ENCODE measurements at places on chromosomes 5 and 9.

GRCh38 chr5:117615226-117615625 lies 1040.6 kb upstream of the SEMA6A start:
- H3K4me3 ChIP-seq: no peak overlapping the region
- H3K4me1 ChIP-seq: no peaks in the 10 kb centered on the region
- DNase-seq: no peak

- peak; percentile 58 for DNase-seq
- H3K4me3 ChIP-seq: no peak overlapping the region
- H3K27ac ChIP-seq: no peak overlapping the region
Measured at GRCh38 chr5:84287951-84288350, 96.7 kb downstream of the EDIL3 start.

DNA sequence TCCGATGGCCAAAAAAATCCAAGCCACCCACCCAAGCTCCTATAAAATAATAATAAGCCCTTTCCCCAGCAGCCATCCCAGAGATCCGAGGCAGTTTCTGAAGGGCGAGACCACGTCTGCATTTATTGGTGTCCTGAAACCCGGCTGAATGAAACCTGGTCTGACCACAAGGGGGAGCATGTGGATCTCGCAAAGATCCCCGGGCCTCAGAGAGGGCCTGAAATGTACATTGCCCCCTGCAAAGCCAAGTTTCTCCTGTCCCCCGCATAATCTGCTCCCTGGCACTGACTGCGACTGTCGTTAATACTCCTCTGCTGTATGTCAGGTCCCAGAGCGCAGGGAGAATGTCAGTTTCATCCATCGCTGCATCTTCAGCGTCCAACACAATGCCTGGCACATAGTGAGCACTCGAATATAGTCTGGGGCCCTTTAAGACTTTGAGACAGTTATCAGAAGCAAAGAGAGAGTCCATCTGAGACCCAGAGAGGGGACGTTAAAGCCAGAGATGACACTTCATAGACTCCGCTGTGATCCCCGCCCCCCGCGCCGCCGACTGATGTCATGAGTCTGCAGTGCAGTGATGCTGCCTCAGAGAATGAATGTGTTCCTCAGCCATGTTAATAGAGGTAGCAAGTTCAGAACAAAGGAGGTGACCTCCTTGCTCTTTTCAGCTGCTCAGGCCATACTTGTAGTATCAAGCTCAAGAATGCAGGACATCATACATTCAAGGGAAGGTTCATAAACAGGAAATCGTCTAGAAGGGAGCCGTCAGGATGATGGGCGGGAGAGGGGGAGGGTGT lies 74.5 kb upstream of the BARHL1 start:
- H3K4me3 ChIP-seq: no peak overlapping the region
- H3K27me3 ChIP-seq: peaks cover 44% of the 10 kb centered on the region
- H3K27ac ChIP-seq: no peak overlapping the region
- DNase-seq: peak; percentile 75

DNA sequence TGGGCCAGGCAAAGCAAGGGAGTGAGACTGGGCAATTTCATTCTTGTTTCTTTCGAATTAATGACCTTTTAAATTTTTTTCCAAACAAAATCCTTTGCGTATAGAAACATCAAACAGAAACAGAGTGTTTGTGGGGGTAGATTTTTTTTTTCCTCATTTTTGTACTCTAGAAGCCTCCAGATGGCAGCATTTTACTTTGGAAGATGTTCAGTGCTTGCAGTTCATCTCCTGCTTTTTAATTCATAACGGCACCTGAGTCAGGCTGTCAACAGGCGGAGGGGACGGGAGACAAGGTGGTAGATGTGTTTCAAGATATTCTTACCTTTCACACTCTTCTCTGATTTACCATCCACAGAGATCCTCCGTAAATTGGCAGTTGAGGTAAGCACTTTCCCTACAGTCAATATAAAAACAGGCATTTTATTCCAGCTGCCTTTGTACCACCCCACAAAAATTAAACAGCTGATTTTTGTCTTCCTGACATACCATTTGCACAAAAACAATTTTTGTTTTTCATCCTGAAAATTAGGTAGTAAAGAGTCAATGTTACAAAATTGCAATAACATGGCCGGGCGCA lies 99.5 kb upstream of the FBXL17 start:
- no peak overlapping the region for H3K27ac ChIP-seq
- H3K4me1 ChIP-seq: no peaks in the 10 kb centered on the region
- peak; percentile 63 for DNase-seq
- no peaks in the 10 kb centered on the region for H3K27me3 ChIP-seq
- no peaks in the 10 kb centered on the region for H3K36me3 ChIP-seq
- H3K4me3 ChIP-seq: no peak overlapping the region

DNA sequence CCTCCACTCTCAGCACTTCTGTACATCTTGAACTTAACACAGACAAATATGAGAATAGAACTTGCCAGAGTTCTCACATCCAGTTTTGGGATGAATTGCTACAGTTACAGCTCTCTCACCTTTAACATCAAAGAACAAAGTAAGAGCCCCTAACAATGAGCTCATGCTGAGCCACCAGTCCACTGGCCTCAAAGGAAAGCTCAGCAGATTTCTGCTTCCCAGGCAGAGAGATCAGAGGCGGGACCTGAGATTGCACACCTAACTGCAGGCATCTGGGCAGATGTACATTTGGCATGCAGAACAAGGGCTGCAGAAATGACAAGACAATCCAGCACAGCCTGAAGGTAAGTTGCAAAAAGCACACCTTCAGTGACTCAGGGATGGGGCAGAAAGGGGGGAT lies 300.9 kb downstream of the MRPS30 start:
- H3K27ac ChIP-seq: no peak overlapping the region
- no peak overlapping the region for H3K4me3 ChIP-seq
- no peaks in the 10 kb centered on the region for H3K4me1 ChIP-seq
- DNase-seq: no peak

DNA sequence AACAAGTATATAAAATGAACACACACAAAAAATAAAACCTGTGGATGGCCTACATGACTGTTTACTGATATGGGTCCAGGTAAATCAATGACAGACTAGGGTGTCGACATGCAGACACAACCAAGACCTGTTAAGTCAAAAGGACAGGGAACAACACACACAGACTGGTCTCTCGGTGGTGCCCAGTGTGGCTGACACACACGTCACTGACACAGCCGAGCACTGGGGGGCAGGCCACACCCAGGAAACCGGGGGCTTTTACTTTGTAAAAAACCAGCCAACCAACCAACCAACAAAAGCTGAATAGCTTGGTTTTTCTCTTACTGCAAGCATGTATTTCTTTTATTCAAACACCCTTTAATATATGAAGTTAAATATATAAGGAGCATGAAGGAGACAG lies 5.0 kb downstream of the FAM163B start:
- no peaks in the 10 kb centered on the region for H3K36me3 ChIP-seq
- H3K4me1 ChIP-seq: no peaks in the 10 kb centered on the region
- no peak for DNase-seq
- H3K4me3 ChIP-seq: no peak overlapping the region

GRCh38 chr5:41980870-41981269 lies 55.8 kb downstream of the FBXO4 start:
- H3K27me3 ChIP-seq: no peaks in the 10 kb centered on the region
- no peak for DNase-seq
- no peak overlapping the region for H3K4me3 ChIP-seq

DNA sequence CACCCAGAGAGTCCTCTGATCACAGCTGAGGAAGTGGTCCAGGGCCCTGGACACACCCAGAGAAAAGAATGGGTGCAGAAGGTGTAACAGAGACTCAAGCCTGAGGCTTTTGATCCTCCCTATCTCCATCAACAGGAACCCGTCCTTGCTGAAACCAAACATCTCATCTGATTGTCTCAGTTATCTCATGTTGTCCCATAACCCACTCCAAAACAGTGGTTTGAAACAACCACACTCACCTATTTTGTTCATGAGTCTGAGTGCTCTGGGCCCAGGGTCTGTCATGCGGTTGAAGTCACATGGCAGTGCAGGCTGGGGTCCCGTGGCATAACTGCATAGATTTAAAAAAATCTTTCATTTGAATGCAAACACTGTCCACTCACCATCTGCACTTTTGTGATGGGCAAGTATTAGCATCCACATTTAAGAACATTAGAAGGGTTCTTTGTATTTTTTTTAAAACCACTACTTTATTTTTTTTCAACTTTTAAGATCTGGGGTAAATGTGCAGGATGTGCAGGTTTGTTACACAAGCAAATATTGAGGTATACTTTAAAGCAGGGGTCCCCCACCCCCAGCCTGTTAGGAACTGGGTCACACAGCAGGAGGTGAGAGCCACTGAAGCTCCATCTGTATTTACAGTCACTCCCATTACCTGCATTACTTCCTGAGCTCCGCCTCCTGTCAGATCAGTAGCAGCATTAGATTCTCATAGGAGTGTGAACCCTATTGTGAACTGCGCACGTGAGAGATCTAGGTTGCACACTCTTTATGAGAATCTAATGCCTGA lies 255.8 kb downstream of the ROR2 start:
- no peaks in the 10 kb centered on the region for H3K4me1 ChIP-seq
- DNase-seq: no peak
- no peak overlapping the region for H3K27ac ChIP-seq
- no peaks in the 10 kb centered on the region for H3K36me3 ChIP-seq
- H3K27me3 ChIP-seq: no peaks in the 10 kb centered on the region

- H3K36me3 ChIP-seq: no peaks in the 10 kb centered on the region
- H3K4me1 ChIP-seq: 0 out of 2 replicates have a peak, but pooled peaks cover 4% of the 10 kb centered on the region
- DNase-seq: no peak
- H3K27ac ChIP-seq: no peak overlapping the region
Measured at GRCh38 chr9:23823986-23824829, 1.8 kb downstream of the ELAVL2 start.

DNA sequence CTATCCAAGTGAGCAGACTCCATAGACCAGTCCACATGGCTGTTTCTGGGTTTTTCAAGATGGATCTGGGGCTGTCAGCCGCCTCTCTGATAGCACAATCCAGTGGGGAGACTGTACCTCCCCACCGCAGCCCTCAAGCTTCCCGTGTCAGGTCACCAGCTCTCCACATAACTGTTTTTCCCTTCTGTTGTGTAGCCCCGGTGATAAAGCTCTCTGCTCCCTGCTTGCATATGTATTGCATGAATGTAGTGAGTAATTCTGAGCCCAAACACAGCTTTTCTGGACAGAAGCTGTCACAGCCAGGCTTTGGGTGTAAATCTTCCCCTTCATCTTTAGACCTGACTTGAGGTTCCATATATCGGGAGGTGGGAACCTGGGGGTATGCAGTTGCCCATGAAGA lies 23.1 kb upstream of the CFAP157 start:
- H3K4me3 ChIP-seq: no peak overlapping the region
- H3K27ac ChIP-seq: peak overlapping the region; percentile 87
- peak; percentile 85 for DNase-seq
- peaks cover 14% of the 10 kb centered on the region for H3K36me3 ChIP-seq

DNA sequence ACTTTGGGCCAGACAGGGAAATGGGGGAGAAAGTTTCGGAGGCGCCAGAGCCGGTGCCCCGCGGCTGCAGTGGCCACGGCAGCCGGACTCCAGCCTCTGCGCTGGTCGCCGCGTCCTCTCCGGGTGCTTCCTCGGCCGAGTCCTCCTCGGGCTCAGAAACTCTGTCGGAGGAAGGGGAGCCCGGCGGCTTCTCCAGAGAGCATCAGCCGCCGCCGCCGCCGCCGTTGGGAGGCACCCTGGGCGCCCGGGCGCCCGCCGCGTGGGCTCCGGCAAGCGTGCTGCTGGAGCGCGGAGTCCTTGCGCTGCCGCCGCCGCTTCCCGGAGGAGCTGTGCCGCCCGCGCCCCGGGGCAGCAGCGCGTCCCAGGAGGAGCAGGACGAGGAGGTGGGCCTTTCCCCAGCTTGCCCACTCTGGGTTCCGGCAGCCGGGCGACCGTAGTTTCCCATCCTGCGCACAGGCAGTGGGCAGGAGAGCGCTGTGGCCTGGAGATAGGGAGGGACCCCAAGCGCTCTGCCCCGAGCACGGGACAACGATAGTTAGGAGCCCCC lies 516 bp downstream of the MAST4 start:
- H3K36me3 ChIP-seq: no peaks in the 10 kb centered on the region
- peaks cover 22% of the 10 kb centered on the region for H3K27me3 ChIP-seq
- no peaks in the 10 kb centered on the region for H3K4me1 ChIP-seq
- no peak overlapping the region for H3K27ac ChIP-seq
- H3K4me3 ChIP-seq: peak overlapping the region; percentile 74

GRCh38 chr9:91495450-91495849 lies 71.8 kb upstream of the NFIL3 start:
- H3K4me3 ChIP-seq: peak overlapping the region; percentile 18
- no peaks in the 10 kb centered on the region for H3K36me3 ChIP-seq
- H3K27ac ChIP-seq: peak overlapping the region; percentile 96

Measured in GM23248 (cell line).